ENCODE measurements at places on chromosomes 3 and 15. TPM values are rescaled to one million over a fixed set of nuclear protein-coding genes. Genes with fewer than 3 reads are reported as not detected.

DNA sequence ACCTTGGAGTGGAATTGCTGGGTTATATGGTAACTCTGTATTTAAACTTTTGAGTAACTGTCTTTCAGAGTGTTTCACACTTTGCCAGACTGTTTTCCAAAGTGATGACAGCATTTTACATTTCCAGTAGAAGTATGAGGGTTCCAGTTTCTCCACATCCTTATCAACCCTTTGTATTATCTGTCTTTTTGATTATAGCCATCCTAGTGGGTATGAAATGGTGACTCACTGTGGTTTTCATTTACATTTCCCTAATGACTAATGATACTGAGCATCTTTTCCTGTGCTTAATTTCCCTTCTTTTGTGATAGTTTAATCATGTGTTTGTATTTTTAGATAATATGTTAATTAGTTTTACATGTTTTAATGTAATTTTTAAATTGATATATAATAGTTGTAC lies 138.1 kb upstream of the DAZL start:
- no peak for DNase-seq

DNA sequence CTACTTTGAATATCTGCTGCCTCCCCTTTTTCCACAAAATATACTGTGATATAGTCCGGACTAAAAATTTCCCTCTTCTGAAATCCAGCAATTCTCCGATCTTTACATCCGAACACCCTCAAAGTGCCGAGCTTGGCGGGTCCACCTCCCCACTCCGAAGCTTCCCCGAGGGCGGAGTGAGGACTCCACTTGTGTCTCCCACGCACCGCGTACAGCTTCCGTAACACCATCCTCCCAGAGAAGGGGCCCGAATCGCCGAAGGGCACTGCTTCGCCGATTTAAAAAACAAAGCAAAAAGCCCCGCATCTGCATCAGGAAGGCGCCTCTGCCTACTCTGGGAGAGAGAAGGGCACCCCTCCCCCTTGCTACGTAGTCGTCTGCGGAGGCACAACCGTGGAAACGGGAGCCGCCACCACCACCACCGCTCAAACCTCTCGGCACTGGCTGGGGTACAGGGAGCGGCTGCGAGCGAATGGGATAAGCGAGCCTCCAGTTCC lies 551 bp downstream of the NCBP2 start:
- DNase-seq: no peak

DNA sequence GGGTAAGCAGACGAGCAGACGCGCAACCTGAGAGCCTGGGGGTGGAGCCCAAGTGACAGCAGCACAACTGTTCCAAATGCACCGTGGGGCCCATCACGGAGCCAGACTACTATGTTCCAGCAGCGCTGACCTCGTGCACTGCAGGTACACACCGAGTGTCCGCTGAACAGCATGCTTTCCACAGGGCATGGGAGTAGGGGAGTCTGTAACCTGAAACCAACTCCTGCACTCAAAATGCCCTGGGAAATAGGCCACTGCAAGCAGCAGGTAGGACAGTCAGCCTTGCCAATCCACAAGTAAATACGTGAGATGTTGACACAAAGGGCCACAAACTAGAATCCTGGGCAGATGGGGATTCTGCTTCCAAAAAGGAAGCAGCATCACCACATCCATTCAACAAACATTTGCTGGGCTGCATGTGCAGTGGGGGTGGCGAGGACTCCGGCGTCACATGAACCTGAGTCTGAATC lies 73.9 kb downstream of the TBC1D2B start:
- no peak for DNase-seq

GRCh38 chr3:138861798-138862197 lies 27.1 kb upstream of the PIK3CB start:
- DNase-seq: no peak

Gene RBP2
- polyA plus RNA-seq: 0.58 TPM

DNA sequence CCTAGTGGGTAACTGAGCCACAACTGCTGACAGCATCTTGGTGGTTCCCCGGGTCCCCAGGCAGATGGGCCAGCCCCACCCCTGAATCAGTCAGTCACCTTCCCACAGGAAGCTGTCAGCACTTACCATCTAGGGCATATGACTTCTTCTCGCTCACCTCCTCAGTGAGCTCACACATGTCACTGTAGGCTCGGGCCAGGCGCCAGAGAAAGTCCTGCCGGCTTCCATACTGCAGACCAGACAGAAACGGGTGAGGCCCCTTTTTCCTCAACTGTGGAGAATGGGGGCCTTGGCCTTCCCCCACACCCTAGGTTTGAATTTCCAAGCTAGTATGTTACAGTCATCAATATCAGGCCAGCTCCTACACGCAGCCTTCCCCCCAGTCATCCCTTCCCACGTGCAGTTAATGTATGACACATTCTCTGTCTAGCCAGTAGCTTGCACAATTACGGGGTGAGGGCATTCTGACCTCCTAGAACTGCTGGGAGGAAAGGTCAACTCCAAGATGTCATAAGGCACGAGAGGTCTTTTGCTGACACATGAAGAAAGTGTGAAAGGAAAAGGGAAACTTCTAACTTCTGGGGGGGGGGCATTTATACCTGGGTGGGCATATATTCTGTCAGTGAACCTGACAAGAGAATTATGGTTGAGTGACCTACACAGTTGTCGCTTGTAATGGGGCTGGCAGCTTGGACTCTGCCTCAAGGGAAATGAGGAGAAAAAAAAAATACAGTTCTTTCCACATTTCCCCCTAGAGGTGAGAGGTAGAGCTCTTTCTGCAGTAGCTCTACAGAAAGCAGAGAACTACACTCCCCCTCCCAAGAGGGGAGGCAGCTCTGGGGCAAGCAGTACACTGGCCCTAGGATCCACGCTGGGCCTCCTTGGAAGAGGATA lies 10.9 kb downstream of the RMDN3 start:
- DNase-seq: no peak

Gene TLR9
- 0.23 TPM for polyA plus RNA-seq

Gene ATG3
- 41.6 TPM for polyA plus RNA-seq

Gene NANOGP8
- not detected for polyA plus RNA-seq

DNA sequence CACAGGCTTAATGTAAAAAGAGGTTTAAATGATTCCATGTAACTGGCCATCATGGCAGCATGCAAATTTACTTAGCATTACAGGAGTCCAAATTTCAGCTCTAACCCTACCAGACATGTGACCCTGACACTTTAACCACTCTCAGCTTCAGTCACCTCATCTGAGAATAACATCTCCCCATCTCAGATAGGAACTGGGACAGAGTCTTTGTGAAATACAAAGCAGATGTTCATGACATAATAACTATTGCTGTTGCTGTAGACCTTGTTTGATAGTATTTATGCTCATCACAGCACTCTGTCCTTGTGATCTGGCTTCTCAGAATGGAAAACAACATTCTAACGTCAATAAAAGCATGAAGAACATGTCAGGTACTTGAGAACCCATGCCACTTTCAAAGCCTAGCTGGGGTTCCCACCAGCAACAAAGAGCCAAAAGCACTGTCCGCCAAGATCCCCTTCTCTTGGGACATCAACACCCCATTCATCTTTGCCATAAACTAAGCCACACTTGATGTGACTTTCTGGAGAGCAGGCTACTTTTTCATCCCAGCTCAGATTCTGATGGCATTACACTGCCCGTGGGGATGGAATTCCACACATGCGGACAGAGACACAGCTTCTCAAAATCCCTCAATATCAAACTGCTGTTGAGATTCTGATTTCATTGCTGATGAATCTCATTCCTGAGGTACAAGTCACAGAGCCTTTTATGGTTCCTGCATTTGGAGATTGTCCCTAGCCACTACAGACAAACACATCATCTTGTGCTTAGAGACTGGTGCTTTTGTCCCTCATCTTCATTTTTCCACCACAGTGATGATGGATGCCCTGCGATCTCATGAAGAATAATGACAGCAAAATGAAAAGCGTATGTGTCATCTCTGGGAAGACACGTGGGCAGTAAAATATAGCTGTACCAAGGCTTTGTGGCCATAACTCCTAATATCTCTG lies 202.7 kb downstream of the TNIK start:
- no peak for DNase-seq

DNA sequence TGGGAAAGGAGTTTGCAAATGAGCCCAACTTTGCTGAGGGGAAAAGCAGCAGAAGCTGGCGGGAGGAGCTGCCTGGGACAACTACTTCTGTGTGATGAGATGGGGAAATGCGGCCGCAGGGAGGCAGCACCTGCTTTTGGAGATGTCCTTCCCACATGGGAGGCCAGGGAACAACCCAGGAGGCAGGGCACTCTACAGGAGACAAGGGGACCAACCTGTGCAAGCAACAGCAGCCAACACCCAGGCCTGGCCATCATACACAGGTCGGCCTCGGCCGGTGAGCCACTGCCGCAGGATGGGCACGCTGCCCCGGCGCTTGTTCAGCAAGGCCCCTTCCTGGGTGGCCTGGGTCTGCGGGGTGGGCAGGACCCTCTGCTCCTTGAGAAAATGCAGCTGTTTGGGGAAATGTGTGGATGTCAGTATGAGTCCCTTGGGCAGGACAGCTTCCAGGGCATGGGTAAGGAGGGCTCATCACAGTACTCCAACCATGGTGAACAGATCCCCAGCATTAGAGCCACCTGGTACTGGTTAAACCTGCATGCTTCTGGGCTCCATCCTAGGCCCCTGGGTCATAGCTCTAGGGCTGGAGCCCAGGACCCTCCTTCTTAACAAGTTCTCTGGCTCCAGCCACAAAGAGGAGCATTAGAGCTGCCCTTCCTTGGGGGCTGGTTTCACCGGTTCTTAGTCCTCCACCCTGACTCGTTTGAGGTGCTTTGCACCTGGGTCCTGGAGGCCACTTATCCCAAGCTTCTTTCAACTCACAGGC lies 11.6 kb downstream of the EPB42 start:
- no peak for DNase-seq

DNA sequence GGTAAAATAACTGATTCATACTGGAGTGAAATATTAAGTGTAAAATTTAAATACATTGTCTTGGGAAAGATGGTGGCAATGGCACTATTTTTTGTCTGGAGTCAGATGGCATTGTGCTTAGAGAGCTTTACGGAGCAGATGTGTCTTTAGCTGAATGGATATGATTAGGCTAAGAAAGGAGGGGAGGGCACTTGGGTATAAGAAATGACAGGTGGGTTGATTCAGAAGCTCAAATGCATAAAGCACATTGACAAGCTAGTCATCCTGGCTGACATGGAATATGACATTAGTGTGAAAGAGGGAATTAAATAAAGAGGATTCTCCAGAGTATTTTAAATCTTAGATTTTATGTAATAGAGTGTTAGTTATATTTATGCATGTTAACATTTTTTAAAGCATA lies 570.1 kb upstream of the CBLB start:
- no peak for DNase-seq

- no peak for DNase-seq
Observed at GRCh38 chr3:108415661-108416060, 94.7 kb downstream of the MYH15 start.

Gene VILL
- 8.2 TPM for polyA plus RNA-seq

DNA sequence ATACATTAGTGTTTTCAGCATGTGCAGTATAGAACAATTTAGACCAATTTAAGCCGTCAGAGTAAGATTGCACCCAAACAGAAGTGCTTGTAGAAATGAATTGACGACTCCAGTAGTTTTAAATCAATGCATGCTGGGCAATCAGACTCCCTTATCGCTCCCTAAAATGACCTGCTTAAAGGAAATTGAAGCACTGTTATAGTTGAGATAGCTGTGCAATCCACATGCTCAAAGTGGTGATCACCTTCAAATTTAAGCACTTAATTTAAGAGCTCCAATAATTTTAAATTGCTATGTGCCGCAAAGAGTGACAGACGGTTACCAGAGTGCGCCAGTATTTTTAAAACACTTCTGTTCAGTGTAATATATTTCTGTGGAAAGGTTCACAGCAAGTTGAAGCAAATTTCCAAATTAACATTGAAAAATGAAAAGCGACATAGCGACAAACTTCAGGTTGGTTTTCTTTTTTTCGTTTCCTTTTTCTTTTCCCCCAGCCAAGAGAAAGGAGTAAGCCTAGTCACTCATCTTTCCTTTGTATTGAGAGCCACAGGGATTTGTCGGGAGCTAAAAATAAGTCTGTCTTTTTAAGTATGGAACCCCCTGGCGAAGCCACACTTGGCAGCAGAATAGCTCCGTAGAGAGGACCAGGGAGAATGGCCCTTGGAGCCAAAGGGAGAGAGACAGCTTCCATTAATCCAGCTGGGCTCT lies 436.4 kb upstream of the RBMS3 start:
- DNase-seq: no peak

Gene SERINC4
- polyA plus RNA-seq: not detected

DNA sequence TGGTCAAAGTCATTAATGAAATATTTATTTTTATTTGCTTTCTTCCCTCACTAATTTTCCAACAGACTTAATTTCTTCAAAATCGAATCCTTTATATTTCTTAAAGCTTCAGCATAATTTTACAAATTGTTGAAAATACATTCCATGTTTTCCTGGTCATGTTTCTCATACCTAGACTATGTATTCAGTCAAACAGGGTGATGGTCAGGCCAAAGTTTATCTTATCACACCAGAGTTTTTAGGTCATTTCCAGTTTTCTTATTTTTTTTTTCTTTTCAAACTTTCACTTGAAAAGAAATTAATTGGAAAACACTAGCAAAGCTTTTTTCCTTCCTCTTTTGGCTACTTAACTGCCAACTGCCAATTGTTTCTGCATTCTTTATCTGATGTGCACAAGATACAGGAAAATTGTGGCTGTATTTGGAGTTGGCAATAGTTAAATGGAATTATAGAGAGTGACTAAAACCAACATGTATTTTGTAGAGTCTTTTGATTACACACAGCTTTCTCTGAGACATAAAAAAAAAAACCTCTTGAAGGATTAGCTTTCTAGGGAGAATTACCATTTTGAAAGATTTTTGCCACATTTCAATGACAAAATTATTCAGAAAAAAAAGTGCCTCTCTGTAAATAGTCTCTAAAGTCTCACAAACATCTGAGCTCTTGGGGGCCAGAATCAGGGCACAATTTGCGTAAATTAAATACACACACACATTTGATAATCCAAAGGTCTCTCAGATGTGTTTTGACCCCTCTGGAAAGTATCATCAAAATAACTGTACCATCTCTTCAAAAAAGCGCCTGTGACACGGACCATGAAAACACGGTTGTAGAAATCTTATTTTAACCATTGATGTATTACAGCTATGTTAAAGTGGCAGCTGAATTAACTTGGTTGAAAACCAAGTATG lies 603.2 kb upstream of the KCNMB2 start:
- DNase-seq: no peak

- no peak for DNase-seq
Observed at GRCh38 chr3:66403323-66403990, 97.4 kb downstream of the LRIG1 start.

Gene TNFSF10
- 32.1 TPM for polyA plus RNA-seq

Gene AMT
- 45.9 TPM for polyA plus RNA-seq

- DNase-seq: peak; percentile 46
Observed at GRCh38 chr15:39756806-39757522, 25.7 kb downstream of the FSIP1 start.

GRCh38 chr15:56473017-56473416 lies 8.1 kb upstream of the MNS1 start:
- DNase-seq: no peak

DNA sequence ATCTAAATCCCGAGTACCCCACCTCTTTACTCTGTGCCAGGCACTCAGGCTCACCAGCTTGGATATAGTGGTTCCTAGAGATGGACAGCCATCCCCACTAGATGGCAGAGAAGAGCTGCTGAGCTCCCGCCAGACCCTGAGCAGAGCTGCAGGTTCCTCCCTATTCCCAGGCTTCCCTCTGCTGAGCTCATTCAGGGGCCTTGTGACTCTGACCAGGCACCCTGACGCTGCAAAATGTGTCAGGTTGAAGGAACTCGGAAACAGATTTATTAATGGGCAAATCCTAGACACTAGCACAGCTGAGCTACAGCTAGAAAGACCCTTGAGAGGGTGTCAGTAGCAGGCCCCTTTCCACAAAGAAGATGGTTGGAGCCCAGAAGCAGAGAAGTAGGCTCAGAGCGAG lies 38.2 kb upstream of the RHO start:
- DNase-seq: peak; percentile 63

GRCh38 chr15:81080996-81081395 lies 53.1 kb upstream of the CFAP161 start:
- no peak for DNase-seq

Measured in left renal pelvis (tissue), 4 donors.